ENCODE measurements at places on chromosomes 11 and 22.

DNA sequence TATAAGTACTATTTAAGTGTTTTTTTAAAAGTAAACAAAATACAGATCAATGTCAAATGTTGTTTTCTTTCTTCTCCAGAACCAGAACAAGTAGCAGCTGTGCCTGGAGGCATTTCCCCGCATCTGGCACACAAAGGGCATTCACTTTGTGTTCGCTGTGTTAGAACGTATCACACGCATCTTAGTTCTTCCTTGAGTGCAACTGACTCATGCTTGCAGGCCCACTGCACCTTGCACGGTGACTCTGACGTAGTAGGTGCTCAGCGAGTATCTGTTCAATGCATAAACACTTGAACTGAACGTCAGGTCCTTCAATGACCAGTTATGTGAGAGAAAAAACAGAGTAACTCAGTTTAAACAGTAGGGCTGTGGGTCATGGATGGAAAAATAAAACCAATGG, 3.5 kb downstream of the IFT27 start:
- no peak for DNase-seq

GRCh38 chr11:130022799-130023198, 20.2 kb upstream of the PRDM10 start:
- DNase-seq = no peak

GRCh38 chr11:118851970-118852369, 31.7 kb upstream of the CXCR5 start:
- DNase-seq = peak; percentile 53

DNA sequence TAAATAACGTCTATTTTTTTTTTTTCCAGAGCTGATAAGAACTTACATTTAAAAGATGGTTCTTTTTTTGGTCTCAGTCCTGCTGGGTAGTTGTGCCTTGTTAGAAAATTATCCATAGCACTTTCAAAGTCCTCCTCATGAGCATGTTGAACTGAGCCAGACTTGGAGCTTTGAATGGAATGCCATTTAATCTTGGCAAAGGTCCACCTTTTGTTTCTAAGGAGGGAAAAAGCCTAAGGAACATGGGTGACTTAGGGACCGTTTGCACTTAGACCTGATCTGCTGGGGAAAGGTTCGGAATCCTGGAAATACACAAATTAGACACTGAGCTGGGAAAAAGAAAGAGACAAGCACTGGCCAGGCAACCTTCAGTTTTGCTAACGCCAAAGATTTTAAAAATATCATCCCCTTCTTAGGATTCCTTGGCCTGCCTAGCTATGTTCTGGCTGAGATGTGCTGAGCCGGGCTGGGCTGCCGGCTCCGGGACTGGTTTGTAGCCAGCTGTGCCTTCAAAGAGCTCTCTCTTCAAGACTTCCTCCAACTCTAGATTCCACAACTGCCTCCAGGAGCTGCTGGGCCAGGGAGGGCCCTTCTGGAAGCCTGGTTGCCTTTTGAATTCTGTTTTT, 67.4 kb downstream of the ENDOD1 start:
- DNase-seq = no peak

GRCh38 chr11:133300666-133301065, 231.6 kb downstream of the OPCML start:
- no peak for DNase-seq

GRCh38 chr22:25780673-25781072, 38.7 kb downstream of the MYO18B start:
- no peak for DNase-seq

- peak; percentile 61 for DNase-seq
Measured at GRCh38 chr11:60910711-60911380, 3.1 kb upstream of the TMEM109 start.

GRCh38 chr11:12177739-12178338, 67.4 kb downstream of the MICAL2 start:
- DNase-seq = no peak

GRCh38 chr11:86091566-86091965, 22.7 kb upstream of the PICALM start:
- DNase-seq = no peak

- DNase-seq = peak; percentile 66
Measured at GRCh38 chr11:95531116-95531515, 258.5 kb downstream of the FAM76B start.

GRCh38 chr11:119635776-119636175, 93.2 kb downstream of the NECTIN1 start:
- DNase-seq = no peak

GRCh38 chr11:103648054-103648453, 388.4 kb upstream of the DDI1 start:
- DNase-seq = peak; percentile 3

DNA sequence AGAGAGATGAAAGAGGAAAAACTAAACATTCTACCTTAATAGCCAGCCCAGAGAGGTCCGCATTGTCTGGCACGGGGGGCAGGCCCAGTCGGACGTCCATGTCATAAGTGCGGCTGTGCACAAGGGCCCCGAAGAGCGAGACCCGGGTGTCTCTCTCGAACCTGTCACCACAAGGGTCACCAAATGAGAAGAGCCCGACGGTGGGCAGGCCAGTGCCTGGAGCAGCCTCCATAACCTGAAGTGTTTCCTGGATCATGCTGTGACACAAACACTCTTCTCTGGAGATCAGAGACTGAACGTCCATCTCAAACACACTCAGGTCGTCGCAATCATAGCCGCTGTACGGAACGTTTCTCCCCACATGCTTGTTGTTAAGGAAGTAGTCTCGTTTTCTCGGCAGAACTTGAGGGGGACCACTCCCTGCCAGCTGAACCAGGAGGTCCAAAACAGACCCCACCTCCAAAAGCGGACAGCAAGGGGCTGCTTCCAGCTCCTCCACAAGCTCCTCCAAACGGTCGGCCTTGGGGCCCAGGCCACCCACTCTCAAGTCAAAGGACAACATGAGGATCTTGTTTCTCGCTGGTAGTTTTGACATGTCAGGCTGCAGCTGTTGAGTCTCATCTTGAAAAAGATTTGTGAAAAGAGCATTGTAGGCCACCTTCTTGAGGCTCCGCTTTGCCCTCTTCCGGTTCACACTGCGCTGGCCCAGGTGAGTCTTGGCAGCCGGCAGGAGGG, 971 bp downstream of the TUBGCP6 start:
- peak; percentile 53 for DNase-seq

GRCh38 chr11:4671741-4672140, 25.9 kb downstream of the OR51E2 start:
- no peak for DNase-seq

GRCh38 chr11:71165771-71166170, 86.6 kb downstream of the SHANK2 start:
- no peak for DNase-seq

GRCh38 chr22:38734421-38735100, 21.2 kb downstream of the SUN2 start:
- no peak for DNase-seq

DNA sequence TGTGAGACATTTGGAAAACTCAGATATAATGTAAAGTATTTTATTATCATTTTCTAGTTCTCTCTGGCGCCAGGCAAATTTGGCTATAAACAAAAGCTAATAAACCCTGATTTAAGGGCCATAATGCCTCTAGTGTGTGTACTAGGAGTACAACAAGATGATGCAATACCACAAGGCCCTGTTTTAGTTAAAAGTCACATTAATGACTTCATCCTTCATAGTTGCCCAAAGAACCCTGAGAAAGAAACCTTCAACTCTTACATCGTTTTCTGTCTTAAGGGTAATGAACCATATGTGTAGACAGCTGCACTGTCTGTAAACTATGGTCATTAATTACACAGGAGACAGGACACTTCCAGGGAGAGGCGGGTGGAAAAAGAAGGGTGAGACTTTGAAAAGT, 538.4 kb downstream of the FAM181B start:
- no peak for DNase-seq

DNA sequence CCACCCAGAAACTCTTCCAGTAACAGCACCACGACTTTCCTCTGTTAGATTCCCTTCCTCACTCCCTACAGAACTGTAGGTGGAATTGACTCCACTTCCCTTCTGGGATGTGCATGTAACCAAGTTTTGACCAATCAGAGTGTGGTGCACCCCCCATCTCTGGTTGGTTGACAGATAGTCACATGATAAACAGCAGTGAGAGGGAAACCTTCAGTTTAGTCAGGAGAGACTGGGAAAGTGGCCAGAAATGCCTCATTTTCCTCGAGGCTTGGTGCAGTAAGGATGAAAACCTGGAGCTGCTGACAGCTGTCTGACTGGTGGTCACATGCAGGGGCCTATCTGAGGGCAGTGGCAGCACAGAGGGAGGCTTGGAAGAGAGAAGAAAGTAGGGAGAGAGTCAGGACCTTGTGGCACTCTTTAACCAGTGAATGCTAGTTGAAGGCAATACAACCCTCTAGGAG, 67.3 kb upstream of the GRK3 start:
- DNase-seq = no peak

DNA sequence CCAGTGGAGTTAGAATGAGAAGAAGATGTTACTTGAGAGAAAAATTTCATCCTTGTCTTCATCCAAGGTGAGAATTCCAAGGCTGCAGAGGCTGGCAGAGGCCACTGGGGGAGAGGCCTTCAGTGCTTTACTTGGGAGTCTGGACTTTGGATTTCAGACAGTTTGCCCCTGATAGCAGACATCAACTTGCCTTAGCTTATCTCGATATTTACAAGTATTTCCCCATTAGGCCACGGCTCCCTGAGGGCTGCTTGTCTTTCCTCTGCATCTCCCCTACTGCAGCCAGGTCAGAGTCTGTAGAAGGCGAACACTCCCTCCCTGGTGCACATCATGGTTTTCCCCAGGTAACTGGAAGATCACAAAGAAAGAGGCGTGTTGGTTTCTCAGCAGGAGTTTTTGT, 29.9 kb upstream of the BSX start:
- no peak for DNase-seq

DNA sequence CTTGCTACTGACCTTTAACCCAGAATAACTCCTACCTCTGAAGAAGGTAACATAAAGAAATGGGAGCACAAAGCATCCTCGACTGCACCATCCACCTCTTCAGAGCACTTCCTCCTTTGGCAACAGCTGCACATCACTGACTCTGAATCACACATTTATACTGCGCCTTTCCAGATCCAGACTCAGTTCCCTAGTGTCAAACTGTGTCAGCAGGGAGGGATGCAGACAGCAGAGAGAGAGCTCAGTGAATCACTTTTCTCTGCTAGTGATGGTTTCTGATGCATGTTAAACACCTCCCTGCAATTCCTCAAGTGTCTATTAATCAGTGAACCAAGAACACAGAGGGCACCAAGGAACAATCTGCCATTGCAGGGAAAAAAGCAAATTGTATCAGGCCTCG, 118.9 kb downstream of the PLEKHA7 start:
- no peak for DNase-seq

GRCh38 chr22:33579448-33580093, 340.7 kb downstream of the LARGE1 start:
- peak; percentile 60 for DNase-seq

DNA sequence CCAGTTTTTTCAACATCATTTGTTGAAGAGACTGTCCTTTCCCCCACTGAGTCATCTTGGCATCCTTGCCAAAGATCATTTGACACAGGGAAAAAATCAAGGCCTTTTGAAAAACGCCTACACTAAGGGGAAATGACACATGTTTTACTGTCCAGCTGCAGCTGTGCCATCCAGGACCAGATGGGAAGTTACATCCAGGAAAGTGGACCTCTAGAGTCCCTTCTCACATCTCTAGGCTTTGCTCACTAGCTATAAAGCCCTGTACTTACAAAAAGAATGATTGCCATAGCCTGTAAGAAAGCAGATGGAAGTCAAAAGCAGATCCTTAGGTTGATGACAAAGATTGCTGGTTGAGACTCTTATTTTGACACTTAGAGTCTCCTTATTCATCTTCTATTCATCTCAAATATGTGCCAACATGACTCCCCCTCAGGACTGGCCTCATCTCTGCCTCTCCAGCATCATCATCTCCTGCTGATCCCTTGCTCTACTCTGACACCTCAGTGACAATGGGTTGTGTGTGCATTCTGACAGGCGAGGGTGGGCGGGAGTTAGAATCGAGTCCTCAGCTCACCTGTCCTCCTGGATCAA, 22.8 kb downstream of the OSBP2 start:
- no peak for DNase-seq

DNA sequence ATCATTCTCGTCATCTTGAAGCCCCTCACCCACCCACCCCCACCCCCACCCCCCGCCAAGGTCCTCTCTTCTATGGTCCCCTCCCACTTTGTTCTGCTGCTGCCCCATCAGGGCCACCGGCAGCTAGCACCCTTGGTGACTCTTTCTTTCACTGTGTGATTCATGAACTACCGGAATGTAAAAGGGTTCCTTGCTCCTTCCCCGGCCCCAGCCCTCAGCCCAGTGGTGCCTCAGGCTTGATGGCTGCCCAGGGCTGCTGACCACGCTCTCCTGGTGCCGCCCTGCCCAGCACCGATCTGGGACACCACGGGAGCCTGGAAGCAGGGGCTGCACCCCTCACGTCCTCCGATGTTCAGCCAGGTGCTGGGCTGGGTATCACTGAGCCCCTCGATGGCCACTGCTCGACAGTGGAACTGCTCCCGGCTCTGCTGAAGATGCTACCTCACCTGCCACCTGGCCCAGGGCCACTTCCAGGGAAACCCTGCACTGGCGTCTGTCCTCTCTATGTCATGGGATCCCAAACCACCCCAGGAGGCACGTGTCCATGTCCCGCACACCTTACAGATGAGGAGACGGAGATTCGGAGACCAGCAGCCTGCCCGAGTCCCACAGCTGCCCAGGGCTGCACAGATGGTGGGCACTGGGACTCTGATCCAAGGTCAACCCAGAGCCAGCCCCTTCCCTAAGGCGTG, 39.7 kb downstream of the IGLL5 start:
- DNase-seq = no peak

DNA sequence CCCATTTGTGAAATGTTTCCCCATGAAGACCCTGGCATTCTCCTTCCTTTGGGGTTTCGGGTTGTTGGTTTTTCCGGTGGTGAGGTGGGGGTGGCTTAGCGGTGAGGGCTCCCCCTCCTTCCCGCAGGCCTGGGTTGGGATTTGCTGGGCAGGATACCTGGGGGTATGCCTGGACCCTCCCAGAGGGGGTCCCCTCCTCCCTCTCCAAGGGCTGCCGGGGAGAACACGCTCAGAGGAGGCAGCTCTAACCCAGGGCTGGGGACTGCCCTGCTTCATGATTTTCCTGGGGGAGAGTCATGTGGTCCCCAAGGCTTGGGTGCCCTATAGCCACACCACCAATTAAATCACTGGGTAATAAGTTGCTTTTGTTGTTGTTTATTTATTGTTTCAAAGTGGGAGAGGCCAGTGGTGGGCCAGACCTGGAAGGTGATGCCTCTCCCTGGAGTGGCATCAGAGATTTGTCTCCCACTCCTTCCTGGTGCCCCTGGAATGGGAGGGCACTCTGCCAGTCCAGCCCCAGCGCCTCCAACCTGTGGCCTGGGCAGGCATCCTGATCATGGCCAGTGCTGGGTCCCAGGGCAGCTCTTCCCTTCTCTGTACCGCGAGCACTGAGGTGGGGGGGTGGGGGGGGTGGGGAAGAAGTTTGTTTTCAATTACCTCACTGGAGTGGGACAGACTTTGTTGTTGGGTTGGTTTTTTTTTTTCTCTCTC, 1.3 kb upstream of the CLCF1 start:
- no peak for DNase-seq

GRCh38 chr22:37894939-37895670, 11.0 kb upstream of the MICALL1 start:
- DNase-seq = no peak

GRCh38 chr11:36022882-36023281, 79.0 kb downstream of the LDLRAD3 start:
- DNase-seq = no peak
